ENCODE measurements at places on chromosomes 2 and 18.

- DNase-seq: no peak
Measured at GRCh38 chr2:38733300-38733971, 17.7 kb downstream of the SRSF7 start.

DNA sequence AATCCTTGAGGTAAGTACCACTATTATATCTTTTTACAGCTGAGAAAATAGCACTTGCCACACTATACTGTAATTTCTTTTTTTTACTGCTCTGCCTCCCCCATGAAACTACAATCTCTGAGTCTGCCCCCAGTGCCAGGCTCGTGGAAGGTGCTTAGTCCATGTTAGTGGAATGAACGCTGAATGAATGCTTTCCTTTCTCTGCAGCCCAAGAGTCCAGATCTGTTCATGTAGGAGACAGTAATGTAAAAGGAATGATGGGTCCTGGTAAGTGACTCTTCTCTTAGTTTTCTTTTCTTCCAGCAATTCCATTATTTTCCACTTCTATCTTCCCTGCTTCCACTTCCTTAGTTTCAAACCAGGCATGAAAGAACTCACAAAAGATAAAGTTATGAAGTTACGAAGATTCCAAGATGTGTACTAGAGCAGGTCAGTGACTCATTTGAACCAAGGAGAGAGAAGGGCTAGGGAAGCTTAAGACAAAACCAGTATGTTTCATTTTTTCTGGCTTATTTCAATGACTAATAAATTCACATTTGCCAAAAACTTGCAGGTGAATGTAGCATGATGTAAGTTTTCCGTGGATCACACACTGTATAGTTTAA is 46.0 kb downstream of the ARHGEF33 start:
- no peak for DNase-seq

- no peak for DNase-seq
Measured at GRCh38 chr2:108805032-108805431, 18.5 kb downstream of the CCDC138 start.

DNA sequence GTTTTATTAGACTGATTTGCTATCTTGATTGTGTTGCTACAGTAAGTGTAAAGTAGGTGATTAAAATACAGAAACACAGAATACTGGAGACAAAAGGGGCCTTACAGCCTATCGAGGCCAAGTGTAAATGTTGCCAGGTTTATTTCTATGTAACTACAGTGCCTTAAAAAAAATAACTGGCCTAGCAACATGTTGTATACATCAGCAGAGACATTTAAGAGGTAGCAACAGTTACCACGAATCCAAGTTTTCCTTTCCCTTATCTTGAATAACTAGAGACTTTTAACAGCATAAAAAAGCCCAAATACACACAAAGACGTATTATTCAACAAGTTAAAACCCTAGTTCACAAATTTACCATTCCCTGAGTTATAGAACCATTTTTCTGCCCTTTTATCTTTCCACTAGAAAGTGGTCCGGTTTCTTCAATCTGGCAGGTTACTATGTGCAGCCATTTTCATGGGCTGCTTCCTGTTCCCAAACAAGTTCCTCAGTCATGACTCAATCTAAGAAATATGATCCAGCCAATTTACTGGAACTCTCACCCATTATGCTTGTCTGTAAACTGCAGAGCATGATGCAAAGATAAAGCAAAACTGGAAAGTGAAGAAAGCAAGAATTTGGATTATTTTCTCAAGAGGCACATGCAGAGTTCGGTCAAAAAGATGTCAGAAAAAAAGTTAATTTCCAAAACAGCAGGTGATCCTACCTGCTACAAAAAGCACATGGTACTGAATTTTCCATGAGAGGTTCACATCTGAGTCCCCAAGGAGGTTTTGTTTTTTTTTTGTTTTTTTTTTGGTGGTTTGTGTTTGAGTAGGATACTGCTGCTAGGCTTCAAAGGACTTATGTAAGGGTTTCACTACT is 22.2 kb downstream of the NFE2L2 start:
- DNase-seq: peak; percentile 44

DNA sequence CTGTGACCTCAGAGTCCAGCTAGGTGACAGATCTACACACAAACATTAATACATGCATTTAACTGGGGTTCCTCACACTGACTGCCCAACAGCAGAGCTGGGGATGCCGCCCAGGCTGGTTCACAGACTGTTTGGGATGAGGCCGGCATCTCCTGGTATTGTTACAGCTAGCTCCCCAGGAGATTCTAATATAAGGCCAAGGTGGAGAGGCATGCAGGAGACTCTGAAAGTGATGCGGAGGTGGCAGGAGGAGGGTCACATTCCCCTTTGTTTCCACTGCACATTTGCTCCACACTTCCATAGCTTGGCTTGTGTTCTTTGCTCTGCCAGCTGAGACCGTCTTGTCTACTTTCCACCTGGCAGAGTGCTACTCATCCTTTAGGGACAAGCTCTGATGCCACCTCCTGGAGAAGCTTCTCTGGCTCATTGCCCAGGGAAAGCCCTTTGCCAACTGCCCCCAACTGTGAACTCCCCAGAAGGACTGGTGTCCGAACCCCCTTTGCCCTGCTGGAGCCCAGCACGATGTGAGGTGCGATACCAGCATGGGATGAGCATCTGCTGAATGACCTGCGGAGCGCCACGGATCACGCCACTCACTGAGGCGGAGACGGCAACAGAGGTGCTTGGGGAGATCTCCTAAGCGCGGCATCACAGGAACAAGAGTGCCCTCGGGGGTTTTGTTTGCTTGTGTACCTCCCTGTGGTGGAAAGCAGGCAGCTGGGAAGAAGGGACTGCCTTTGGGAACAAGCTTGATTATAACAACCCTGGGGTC is 88.8 kb downstream of the UXS1 start:
- no peak for DNase-seq

- DNase-seq: no peak
Measured at GRCh38 chr2:96552315-96553175, 16.0 kb downstream of the ARID5A start.

DNA sequence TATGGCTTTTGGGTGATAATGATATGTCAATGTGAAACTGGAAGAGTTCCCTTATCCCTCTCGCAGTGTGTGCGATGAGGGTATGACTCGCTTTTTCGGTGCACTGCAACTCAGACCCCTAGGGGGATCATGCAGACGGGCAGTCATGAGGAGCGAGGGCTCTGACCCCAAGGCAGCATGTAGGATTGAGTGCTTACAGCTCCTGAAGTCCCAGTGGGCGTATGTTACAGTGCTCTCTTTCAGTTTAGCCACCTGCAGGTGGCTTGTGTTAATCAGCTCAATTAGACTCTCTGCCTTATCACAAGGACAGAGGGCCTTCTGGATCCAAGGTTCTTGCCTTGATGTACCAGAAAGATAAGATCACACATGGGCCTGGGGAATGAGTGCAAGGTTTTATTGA is 1269.9 kb upstream of the GYPC start:
- no peak for DNase-seq

- no peak for DNase-seq
Measured at GRCh38 chr2:165573534-165574461, 104.3 kb downstream of the CSRNP3 start.

DNA sequence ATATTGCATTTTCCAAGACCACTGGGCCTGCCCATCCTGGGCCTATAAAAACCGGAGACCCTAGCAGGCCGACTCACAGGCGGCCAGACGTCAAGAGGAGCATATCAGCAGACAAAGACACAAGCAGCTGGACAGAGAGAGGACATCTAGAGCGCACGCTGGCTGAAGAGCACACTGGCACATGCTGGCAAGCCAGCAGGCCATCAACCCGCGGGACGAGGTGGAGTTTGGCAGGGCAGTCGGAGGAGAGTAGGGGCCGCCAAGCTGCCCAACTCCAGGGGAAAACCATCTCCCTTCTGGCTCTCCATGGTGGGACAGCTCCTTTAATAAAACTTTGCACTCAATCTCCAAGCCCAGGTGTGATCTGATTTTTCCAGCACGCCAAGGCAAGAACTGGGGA is 36.6 kb upstream of the RAB27B start:
- no peak for DNase-seq

- DNase-seq: no peak
Measured at GRCh38 chr2:10559101-10559500, 111.0 kb upstream of the ODC1 start.

- DNase-seq: no peak
Measured at GRCh38 chr2:50650403-50650810, 381.5 kb downstream of the NRXN1 start.

DNA sequence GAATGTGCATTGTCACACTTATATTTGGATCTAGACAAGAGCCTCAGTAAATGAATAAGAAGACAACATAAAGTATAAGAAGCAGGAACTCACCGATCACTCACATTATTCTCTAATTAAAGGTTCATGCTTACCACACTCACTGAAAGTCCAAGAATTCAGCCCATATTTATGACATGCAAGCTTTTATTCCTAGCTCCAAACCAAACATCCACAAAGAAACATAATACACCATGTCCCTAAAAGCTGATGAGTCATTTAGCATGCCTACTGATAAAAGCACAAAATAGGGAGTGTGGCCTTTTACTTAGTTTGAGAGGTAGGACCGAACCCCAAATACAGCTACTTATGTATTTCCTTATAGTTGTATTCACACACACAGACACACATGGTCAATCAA is 1094.6 kb upstream of the CDH2 start:
- no peak for DNase-seq

GRCh38 chr2:149029307-149029965 is 9.1 kb upstream of the LYPD6B start:
- no peak for DNase-seq

- DNase-seq: no peak
Measured at GRCh38 chr2:117613101-117613500, 201.4 kb upstream of the DDX18 start.

DNA sequence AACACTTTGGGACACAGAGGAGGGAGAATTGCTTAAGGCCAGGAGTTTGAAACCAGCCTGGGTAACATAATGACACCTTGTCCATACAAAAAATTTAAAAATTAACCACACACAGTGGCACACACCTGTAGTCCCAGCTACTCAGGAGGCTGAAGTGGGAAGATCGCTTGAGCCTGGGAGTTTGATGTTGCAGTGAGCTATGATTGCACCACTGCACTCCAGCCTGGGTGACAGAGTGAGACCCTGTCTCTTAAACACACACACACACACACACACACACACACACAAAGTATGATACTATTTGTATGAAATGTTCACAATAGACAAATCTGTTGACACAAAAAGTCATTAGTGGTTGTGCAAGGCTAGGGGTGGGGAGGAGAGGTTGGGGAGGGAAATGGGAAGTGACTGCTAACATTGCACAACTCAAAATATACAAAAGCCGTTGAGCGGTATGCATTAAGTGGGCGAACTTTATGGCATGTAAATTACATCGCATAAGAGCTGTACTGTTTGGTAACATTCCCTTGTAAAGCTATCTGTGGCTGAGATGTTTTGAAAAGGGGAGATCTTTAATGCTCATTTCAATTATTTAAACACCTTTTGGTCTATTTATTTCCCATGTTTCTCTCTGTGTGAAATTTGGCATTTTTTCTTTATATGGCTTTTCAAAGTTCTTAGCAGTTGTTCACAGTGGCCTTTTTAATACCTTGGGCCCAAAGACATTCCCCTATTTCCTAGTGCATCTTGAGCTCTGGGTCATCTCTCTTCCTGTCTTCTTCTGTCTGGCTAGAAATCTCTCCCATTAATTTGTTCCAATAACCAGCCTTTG is 58.9 kb upstream of the ZNF516 start:
- no peak for DNase-seq

DNA sequence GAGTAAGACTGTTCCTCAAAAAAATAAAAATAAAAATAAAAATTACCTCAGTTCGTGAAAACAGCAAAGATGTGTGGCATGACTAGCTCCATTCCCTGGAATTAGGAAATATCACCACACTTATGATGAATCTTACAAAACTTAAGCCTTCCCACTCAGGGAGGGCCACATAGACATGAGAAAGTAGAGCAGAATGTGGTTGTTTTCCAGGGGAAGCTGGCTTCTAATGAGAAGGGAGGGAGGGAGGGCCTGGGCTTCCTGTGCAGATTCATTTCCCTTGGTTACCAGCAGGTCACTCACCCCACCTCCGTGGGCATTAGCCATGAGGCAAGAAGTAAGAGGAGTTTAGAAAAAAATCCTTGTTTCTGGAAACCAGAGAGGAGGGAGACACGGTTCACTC is 95.9 kb upstream of the RMDN2 start:
- no peak for DNase-seq

- DNase-seq: no peak
Measured at GRCh38 chr2:72864500-72864899, 22.7 kb upstream of the SPR start.

- no peak for DNase-seq
Measured at GRCh38 chr18:67381608-67382150, 134.8 kb downstream of the DSEL start.

DNA sequence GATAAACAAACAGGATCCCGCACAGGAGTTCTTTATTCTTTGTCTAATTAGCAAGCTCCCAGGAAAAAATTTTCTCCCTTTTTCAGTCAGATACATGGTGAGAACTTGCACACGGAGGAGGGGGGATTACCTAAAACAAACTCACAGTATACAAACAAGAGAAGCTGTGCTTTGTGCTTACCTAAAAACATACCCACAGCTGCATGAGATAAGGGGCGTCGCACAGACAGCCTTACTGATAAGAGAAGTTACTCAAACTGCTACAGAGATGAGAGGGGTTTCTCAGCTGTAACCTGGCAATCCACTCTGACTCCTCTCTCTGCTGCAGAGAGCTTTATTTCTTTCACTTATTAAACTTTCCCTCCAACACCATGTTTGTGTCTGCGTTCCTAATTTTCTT is 32.9 kb upstream of the ST3GAL5 start:
- DNase-seq: peak; percentile 57

DNA sequence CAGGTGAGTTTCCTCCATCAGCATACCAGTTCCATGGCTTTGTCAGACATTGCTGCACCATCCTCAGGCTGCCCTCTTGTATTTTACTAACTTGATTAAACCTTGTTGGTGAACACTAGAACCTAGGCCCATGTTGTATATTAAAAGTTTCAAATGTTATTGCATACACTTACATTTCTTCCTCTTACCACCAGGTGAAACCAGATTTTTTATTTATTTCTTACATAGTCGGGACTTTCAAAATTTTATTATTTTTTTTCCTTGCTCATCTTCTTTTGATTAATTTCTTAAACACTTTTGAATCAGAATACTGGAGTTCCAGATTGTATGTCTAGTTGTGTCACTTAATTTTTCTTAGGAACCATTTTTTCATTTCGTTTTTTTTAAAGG is 5.9 kb downstream of the CERS6 start:
- no peak for DNase-seq

DNA sequence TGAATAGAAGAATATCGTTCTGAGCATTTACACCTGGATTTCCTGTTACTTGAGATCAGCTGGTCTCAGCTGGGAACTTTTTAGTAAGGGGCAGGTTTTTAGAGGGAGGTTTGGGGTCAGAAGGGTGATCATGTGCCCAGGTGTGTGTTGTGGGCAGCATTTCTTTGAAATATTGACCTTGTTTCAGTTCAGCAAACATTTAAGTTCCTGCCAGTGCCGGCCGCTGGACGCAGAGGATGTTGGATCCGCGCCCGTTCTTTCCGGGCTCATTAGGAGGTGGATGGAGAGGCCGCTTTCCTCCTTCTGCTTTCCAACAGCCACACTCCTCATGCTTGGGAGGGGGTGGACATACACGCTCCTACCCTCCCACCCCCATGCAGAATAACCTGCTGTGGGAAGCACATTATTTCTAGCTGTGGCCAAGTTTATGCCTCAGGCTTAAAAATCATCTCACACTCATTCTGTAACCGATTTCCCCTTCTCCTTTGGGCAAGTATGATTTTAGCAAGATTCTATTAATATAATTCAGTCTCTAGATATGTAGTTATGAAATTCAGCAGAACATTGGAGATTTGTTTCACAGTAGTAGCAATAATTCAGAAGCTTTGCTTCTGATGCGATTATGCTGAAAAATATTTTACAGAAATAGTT is 131.4 kb downstream of the ZNF236 start:
- DNase-seq: no peak

- DNase-seq: peak; percentile 50
Measured at GRCh38 chr18:604771-605170, 8.0 kb downstream of the CLUL1 start.

Data from K562 (cell line).